Stimulated activated CD8-positive, alpha-beta memory T cell treated with anti-CD3 and anti-CD28 coated beads, Interleukin-4, amount 100 ng/mL, for 1 hour (primary cell): ENCODE measurements at places on chromosomes 1 and 21.

DNA sequence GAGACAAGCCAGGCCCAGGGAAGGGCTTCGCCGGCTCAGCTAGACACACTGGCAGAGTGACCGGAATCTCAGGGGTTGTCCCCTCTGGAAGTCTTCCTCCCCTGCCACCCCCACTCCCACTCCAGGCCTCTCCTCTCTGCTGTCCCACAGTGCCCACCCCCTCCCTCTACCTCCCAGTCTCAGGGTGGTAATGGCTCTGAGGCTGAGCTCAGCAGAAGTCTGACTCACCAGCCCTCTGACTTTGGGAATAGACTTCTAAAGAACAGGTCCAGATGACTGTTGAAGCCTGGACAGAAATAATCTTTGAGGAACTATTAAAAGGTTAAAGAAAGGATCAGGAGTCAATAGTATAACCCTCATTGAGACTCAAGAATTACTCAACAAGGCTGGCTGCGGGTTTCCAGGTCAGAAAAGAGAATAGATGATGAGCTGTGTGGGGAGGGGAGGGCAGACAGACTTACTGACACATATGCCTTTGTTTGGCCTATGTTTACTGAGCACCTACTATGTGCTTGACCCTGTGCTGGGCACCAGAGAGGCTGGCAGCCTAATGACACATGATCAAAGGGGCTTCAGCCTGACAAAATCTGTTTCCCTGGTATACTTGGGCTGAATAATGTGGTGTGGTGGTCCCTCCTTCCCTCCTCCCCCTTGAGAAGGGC lies 8.2 kb downstream of the HCRTR1 start:
- DNase-seq, result no peak

DNA sequence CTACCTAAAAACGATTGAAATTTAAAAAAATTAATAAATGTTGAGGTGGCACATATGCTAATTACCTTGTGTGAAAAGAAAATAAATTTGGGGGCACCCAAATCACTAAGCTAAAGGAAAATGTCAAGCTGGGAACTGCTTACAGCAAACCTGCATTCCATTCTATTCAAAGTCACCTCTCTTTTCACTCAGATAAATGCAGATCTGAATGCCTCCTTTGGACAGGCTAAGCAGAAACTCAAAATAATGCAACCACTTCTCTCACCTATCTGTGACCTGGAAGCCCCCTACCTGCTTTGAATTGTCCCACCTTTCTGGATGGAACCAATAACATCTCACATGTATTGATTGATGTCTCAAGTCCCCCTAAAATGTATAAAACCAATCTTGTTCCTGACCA lies 628.7 kb downstream of the AMY1C start:
- no peak for DNase-seq

GRCh38 chr1:192100686-192101468 lies 57.4 kb upstream of the RGS18 start:
- DNase-seq, result no peak

DNA sequence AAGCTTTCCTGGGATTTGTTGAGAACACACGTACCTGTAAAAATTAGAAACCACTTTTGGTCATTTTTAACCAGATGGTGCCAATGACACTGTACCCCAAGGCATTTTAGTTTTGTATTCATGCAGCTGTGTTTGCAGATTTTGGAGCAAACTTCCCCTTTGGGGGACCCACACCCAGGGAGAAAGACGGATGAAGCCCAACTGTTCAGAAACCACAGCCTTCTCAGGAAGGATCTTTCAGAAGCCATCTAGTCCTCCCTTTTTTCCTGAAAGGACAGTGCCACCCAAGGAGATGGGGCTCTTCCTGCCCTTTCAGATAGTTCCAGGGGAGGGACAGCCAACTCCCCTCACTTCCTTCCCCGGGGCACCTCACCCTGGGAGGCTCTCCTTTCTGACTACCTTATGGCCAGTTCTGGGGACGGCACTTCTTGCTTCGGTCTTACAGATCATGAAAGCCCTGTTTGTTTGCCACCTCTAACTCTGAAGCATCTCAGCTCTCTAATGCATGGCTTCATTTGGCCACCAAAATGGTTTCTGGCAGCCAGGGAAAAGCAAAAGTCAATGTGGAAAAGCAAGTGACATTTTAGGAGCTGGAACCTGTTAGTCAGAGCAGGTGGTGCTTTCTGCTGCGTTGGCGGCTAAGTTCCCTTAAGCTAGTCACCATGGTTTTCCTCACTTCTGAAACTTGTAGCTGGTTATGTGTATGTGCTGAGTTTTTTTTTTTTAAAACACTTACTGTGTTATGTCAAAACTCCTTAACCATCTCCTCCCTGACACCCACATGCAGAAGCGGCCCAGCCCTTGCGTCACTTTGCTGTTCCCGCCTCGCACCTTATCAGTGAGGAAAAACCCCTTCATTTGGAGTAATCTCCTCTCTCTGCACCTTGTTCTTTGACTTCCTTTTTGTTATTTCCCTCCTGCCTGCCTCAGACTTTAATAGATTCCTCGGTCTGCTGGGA lies 10.1 kb downstream of the TMCC2 start:
- no peak for DNase-seq

GRCh38 chr1:16164213-16165072 lies 8.6 kb upstream of the EPHA2 start:
- DNase-seq, result no peak

DNA sequence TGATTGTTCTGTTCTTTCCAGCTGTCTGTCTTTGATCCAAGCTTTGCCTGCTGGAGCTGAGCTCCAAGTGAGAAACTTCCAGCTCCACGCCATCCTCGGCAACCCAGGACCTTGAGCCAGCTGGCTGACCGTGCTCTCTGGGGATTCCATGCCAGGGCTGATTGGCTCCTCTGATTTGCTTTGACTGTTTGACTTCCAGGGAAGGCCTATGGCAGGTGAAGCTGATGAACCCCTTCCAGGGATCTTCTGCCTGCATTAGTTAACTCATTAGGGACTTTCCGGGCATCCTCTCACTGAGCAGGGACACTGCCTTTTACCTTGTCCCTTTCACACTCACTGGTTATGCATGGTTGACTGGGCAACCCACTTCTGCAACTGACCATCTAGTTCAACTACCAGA lies 406.1 kb downstream of the RPS6KC1 start:
- DNase-seq, result no peak

DNA sequence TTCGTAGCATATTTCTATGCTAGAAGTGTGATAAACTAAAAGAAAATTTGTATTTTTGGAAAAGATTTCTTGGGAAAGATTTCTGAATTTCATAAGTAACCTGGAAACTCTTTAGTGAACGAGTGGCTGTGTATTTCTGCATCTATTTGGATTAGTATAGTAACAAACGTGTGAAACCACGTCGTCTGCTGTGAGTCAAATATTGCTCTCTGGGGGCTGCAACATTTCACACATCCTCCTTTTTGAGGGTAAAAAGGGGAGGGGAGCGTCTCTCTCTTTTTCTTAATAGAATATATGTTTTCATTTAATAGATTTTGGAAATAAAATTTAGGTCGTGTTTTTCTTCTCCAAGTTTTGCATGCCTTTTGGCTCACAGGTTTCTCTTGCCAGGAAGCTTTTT lies 44.8 kb downstream of the LHX9 start:
- DNase-seq, result no peak

DNA sequence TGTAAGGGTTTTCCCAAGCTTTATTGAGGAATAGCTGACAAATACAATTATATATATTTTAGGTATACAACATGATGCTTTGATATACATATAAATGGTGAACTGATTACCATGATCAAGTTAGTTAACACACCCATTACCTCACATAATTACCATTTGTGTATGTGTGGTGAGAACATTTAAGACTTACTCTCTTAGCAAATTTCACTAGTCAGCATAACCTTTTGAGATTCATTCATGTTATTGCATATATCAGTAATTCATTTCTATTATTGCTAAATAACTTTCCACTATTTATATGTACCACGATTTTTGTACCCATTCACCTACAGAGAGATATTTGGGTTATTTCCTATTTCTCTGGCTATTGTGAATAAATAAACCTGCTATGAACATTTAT lies 16.2 kb upstream of the TP53BP2 start:
- DNase-seq, result no peak

- DNase-seq, result no peak
These were observed 14.4 kb downstream of the CLDN14 start for GRCh38 chr21:36465478-36465877.

DNA sequence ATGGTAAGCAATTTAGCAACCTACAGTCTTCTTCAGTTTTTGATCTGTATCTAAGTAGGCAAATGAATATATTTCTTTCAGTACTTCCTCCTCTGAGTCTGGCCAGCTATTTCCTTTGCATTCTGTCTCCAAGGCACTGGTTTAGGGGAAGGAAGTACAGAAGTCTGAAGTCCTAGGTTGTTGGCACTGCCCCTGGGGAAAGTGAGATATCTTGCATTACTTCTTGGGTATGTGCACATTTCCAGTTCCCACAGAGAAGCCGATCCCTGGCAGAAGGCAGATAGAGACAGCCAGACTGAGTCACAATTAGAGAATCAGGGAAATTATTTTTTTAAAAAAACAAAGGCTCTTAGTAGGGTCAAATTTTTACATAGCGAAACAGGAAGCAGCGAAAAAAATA lies 98.8 kb downstream of the RASAL2 start:
- DNase-seq, result no peak

DNA sequence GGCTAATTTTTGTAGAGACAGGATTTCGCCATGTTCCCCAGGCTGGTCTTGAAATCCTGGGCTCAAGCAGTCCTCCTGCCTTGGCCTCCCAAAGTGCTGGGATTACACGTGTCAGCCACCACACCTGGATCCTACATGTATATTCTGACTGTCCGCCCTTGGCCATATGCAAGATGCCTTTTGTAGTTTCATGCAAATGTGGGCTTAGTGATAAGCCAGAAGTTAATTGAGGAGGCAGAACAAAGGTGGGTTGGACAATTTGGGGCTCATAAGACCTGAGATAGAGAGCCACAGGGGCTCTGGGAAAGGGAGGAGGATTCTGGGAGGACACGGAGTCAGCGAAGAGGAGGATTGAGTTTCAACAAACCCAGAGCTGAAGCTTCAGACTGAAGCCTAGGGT lies 24.9 kb downstream of the ALPL start:
- no peak for DNase-seq

DNA sequence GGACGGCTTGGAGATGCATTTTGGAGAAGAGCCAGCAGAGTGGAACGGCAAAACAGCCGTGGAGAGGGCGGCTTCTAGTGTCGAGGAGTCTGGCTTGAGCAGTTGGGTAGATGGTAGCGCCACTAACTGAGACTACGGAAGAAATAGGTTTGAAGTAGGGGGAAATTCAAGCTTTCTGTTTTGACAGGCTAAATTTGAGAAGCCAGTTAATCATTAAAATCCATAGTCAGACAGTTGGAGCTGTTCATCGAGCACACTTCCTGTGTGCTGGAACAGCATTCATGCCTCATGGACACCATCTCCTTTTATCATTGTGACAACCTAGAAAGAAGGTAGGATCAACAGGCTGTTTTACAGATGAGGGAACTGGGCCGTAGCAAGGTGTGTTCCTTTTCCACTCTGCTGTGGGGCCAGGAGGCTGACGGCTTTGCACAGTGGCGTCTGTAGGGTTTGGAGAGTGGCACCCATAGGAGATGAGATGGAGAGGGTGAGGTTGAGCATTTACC lies 3.4 kb upstream of the PKLR start:
- DNase-seq, result no peak

GRCh38 chr1:162753001-162753658 lies 37.4 kb upstream of the HSD17B7 start:
- no peak for DNase-seq

DNA sequence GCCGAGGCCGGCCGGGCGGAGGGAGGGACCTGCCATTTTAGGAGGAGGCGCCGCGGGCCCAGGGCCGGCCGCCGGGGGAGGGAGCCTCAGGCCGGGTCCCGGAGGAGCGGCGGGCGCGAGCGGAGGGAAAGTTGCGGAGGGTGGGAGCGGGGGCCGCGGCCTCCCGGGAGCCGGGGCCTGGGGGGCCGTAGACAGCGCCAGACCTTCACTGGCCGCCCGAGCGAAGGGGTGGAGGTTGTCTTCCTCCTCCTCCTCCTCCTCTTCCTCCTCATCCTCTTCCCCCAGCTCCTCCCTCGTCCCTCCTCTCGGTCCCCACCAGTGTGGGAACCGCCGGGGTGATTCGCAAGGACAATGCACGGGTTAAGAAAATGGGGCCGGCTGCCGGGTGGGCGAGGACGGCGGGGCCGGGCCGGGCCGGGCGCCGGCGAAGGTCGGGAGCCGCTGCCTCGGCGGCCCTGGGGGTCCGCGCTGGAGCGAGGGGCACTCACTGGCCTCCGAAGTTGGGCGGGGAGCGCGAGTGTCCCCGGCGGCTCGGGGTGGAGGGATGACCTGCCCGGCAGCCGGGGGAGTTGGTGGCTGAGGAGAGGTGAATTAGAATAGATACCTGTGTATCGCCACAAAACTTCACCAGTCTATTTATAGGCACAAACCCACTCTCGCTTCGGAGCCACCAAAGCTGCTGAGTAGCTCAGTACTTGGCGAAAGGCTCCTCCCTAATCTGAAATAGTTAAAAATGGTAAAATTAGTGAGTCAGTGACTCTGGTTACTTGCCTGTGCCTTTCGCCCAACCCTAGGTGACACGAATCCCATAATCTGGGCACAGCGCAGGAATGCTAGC lies 1.3 kb downstream of the DYRK1A start:
- no peak for DNase-seq

- no peak for DNase-seq
These were observed 6.1 kb upstream of the MASP2 start for GRCh38 chr1:11052839-11053757.

DNA sequence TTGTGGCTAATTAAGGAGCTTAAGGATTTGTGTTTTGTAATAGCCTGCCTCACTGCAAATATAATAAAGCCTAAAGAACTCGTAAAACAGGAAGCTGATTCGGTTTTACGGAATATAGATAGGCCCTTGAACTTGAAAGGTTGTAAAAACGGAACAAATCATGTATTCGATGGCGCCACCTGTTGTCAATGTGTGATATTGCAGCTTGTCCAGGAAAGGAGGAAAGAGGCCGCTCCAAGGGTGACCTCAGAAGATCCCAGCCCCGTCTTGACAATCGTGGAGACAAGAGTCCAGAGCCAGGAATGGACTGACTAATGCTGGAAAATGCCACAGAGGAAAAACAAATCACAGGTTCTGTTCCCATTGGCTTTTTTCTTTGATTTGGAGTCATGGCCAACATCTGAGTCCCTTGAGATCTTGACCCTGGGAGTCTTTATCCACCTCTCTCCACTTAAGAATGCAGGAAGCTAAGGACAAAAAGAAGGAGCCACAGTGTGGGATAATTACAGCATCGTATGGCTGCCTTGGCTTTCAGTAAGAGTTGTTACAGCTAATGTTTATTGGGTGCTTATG lies 7.0 kb upstream of the IGSF21 start:
- DNase-seq, result no peak

GRCh38 chr1:25074351-25075227 lies 144.5 kb upstream of the RUNX3 start:
- no peak for DNase-seq

- peak; percentile 47 for DNase-seq
These were observed 25.4 kb downstream of the PIGM start for GRCh38 chr1:160006312-160006940.

GRCh38 chr1:153790966-153791647 lies 15.9 kb downstream of the SLC27A3 start:
- DNase-seq, result no peak
